ENCODE measurements at places on chromosomes 16 and 17.

DNA sequence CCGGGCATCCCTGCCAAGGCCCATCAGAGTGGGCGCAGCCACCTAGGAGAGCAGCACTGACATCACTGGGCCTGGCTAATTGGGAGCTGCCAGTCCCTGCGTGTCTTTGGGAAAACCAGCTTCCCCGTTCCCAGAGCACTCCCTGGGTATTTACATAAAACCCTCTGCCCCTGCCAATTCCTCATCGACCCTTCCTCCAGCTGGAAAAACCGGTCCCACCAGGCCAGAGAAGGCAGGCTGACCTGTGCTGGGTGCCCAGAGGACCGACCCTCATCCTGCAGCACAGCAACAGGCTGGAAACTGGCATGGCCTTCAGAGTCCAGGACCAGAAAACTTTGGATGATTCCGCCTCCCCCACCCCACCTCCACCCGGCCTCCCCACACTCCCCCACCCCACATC is 8.2 kb upstream of the FOXN1 start:
- no peaks in the 10 kb centered on the region for H3K36me3 ChIP-seq
- no peak overlapping the region for H3K4me3 ChIP-seq
- no peak for DNase-seq
- no peak overlapping the region for H3K27ac ChIP-seq
- H3K4me1 ChIP-seq = peaks cover 1% of the 10 kb centered on the region

GRCh38 chr17:29557739-29558116 is 9.1 kb downstream of the ABHD15 start:
- peaks cover 8% of the 10 kb centered on the region for H3K36me3 ChIP-seq
- DNase-seq = no peak
- no peaks in the 10 kb centered on the region for H3K27me3 ChIP-seq
- H3K4me1 ChIP-seq = peaks cover 38% of the 10 kb centered on the region
- no peak overlapping the region for H3K4me3 ChIP-seq

GRCh38 chr16:363766-364490 is 6.4 kb downstream of the MRPL28 start:
- peaks cover 9% of the 10 kb centered on the region for H3K36me3 ChIP-seq
- H3K4me1 ChIP-seq = peaks cover 3% of the 10 kb centered on the region
- DNase-seq = no peak

DNA sequence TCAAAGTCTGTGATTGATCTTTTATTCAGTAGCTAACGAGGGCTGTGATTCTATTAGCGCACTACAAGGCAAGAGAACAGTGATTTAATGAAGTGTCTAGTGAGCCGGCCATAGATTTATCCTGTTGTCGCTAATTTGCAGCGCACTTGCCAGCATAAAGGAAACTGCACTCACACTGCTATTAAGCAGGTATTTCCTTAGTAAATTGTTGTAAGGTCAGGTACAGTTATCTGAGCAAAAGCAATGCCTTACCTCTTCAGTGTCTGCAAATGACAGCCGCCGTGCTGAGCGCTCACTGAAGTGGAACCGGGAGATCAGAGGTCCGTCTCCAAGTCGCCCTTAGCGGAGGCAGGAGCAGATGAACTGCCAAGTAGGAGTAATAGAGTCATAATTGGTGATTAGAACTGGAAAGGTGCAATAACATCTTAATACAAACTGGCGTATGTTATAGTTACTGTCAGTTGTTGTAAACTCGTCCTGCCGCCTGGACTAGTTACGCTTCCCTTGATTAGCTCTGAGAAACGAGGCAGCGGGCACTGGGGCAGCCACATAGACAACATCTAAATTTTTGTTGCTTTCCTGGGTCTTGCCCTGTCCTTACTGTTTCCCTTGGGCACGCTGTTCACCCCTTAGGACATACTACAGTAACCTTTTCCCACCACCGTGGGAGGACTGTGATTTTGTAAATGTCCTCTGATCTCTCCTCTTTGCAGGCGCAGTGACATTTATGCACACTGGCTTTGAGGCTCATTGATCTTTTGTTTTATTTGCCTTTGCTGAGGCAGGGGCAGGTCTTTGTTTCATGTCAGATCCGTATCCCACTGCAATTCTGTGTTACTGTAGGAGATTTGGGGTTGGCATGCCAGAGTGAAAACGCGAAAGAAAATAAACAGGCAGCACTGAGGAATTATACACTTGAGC is 363.1 kb downstream of the WWOX start:
- no peak overlapping the region for H3K27ac ChIP-seq
- no peaks in the 10 kb centered on the region for H3K27me3 ChIP-seq
- H3K4me1 ChIP-seq = no peaks in the 10 kb centered on the region
- no peak overlapping the region for H3K4me3 ChIP-seq
- H3K36me3 ChIP-seq = peaks cover 8% of the 10 kb centered on the region

- no peaks in the 10 kb centered on the region for H3K4me1 ChIP-seq
- no peak overlapping the region for H3K27ac ChIP-seq
- DNase-seq = no peak
- H3K27me3 ChIP-seq = no peaks in the 10 kb centered on the region
- no peaks in the 10 kb centered on the region for H3K36me3 ChIP-seq
These were observed 952.6 kb upstream of the SOX9 start for GRCh38 chr17:71168053-71168741.

- H3K36me3 ChIP-seq = no peaks in the 10 kb centered on the region
- no peak for DNase-seq
- H3K27ac ChIP-seq = no peak overlapping the region
- no peaks in the 10 kb centered on the region for H3K4me1 ChIP-seq
- no peak overlapping the region for H3K4me3 ChIP-seq
These were observed 54.1 kb upstream of the MARCHF10 start for GRCh38 chr17:62862251-62862650.

GRCh38 chr17:81509972-81510784 is 2.4 kb downstream of the ACTG1 start:
- peaks cover 38% of the 10 kb centered on the region for H3K36me3 ChIP-seq
- no peak for DNase-seq
- peak overlapping the region; percentile 96 for H3K27ac ChIP-seq
- H3K27me3 ChIP-seq = no peaks in the 10 kb centered on the region

DNA sequence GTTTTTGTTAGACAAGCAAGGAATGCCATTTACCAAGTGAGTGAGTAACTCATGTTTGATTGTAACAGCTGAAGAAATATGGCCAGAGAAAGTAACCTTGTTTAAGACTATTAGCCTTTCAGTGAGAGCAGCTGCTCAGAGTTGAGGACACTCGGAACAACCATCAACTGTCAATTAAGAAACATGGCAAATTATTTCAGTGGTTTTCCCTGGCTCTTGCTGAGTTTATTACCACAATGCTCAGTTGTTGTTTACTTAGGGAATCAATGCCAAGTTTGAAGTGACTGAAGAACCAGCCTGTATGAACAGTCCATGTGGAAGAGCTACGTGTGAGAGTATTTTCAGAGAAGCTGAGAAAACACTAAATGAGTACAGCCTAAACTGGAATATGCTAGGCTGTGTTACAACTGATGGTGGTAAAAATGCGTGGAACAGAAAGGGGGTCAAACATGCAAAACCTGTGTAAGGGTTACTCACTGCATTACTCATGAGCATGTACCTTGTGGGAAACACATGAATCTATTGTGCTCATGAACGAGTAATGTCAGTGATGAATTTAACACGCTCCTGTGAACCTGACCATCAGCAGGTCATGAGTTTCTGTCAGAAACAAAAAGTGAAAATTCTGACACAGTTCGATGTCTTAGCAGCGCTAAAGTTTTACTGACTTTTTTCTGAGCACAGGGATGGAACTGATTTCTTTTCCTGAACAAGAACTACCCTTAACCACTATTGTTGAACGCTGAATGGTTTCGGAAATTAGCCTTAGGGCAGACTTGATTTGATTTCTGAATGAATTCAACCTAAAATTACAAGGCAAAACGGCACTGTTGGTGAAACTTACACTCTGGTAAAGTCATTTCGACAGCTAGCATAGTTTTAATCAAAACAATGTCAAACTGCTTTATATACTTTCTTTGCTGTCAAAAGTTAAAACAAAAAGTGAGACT is 33.5 kb downstream of the GNA13 start:
- H3K27ac ChIP-seq = peak overlapping the region; percentile 80
- H3K27me3 ChIP-seq = no peaks in the 10 kb centered on the region
- H3K4me1 ChIP-seq = peaks cover 87% of the 10 kb centered on the region
- no peak for DNase-seq
- H3K36me3 ChIP-seq = peaks cover 38% of the 10 kb centered on the region

- H3K4me3 ChIP-seq = peak overlapping the region; percentile 67
- H3K27me3 ChIP-seq = peaks cover 47% of the 10 kb centered on the region
- H3K27ac ChIP-seq = peak overlapping the region; percentile 24
- no peaks in the 10 kb centered on the region for H3K36me3 ChIP-seq
- peak; percentile 25 for DNase-seq
These were observed 2.1 kb downstream of the SSTR2 start for GRCh38 chr17:73166731-73167581.

DNA sequence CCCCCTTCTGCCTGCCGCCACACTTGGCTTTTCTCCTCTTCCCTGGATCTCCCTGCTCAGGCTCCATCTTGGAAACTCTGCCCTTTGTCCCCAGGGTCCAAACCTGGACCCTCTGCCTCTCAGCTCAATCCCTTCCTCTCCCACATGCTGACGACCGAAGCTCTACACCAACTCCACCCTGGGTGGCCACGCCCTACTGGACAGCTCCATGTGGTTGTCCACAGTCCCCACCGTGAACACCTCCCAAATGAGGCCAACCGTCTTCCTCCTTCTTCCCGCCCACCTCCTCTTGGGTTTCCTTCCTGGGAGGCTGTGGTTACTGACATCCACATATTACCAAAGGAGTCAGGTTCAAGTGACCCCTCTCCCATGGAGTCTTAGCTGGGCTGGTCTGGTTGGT is 22.6 kb upstream of the MLKL start:
- no peaks in the 10 kb centered on the region for H3K27me3 ChIP-seq
- H3K4me3 ChIP-seq = no peak overlapping the region
- no peaks in the 10 kb centered on the region for H3K4me1 ChIP-seq
- no peak for DNase-seq
- no peaks in the 10 kb centered on the region for H3K36me3 ChIP-seq

- no peaks in the 10 kb centered on the region for H3K27me3 ChIP-seq
- peaks cover 48% of the 10 kb centered on the region for H3K4me1 ChIP-seq
- H3K27ac ChIP-seq = no peak overlapping the region
- no peak for DNase-seq
These were observed 4.0 kb downstream of the AMFR start for GRCh38 chr16:56421313-56421712.

- no peak overlapping the region for H3K27ac ChIP-seq
- no peak for DNase-seq
- no peaks in the 10 kb centered on the region for H3K27me3 ChIP-seq
- no peak overlapping the region for H3K4me3 ChIP-seq
- no peaks in the 10 kb centered on the region for H3K36me3 ChIP-seq
These were observed 1143.6 kb downstream of the CDH11 start for GRCh38 chr16:63978240-63978639.

- H3K27ac ChIP-seq = no peak overlapping the region
- H3K36me3 ChIP-seq = no peaks in the 10 kb centered on the region
- H3K4me1 ChIP-seq = no peaks in the 10 kb centered on the region
- H3K4me3 ChIP-seq = no peak overlapping the region
- no peak for DNase-seq
- H3K27me3 ChIP-seq = no peaks in the 10 kb centered on the region
These were observed 2282.1 kb downstream of the TP53TG3F start for GRCh38 chr16:35741546-35741945.

- DNase-seq = no peak
- no peak overlapping the region for H3K4me3 ChIP-seq
- H3K27ac ChIP-seq = no peak overlapping the region
- no peaks in the 10 kb centered on the region for H3K4me1 ChIP-seq
- H3K36me3 ChIP-seq = no peaks in the 10 kb centered on the region
- no peaks in the 10 kb centered on the region for H3K27me3 ChIP-seq
These were observed 262.6 kb upstream of the CDH11 start for GRCh38 chr16:65384441-65384840.

DNA sequence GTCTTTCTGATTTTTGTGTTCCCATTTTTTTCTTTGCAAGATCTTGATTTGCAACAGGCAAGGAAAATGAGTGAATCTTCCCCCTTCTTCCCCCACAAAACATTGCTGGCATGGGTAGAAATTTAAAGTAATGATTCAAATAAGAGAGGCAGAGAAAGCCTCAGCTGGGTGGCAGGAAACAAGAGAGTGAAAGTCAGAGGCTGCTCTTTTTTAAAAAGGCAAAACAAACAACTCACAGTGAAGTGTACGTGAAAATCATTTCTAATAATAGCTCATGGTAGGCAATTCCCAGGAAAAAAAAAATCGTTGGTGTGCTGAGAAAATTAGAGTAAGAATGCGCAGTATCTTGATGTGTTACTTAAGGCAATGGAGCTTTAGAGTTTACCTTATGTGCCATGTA is 229.5 kb downstream of the FTO start:
- no peak overlapping the region for H3K4me3 ChIP-seq
- no peaks in the 10 kb centered on the region for H3K27me3 ChIP-seq
- H3K36me3 ChIP-seq = peaks cover 31% of the 10 kb centered on the region

DNA sequence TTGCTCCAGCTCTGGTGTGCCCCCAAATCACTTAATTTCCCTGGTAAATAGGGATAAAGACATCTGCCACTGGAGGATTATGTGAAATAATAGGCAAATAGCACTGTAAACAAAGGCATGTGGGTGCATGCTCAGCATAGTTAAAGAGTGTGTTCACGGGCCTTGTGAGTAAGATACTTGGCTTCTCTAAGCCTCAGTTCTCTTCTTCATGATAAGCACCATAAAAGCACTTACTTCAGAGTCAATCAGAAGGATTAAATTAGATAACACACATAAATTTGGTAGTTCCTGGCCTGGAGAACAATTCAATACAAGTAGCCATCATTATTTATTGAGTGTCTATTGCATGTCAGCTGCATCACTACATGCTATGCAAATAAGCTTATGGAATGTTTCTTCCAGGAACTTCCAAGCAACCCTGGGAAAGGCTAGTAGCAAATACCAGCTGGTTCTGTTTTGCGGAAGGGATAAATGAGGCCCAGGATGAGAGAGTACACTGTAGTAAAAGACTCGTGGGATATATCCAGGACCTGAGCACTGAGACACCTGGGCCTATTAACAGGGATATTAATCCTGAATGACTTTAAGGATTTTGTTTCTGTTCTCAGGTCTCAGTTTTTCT is 14.5 kb downstream of the CCL11 start:
- no peak overlapping the region for H3K27ac ChIP-seq
- peaks cover 24% of the 10 kb centered on the region for H3K27me3 ChIP-seq
- H3K4me1 ChIP-seq = no peaks in the 10 kb centered on the region
- no peak overlapping the region for H3K4me3 ChIP-seq
- no peak for DNase-seq

GRCh38 chr17:32285746-32286517 is 20.3 kb downstream of the RHBDL3 start:
- H3K27ac ChIP-seq = no peak overlapping the region
- no peak overlapping the region for H3K4me3 ChIP-seq
- peaks cover 9% of the 10 kb centered on the region for H3K27me3 ChIP-seq

- no peak overlapping the region for H3K4me3 ChIP-seq
- no peaks in the 10 kb centered on the region for H3K36me3 ChIP-seq
- H3K27ac ChIP-seq = no peak overlapping the region
- H3K4me1 ChIP-seq = no peaks in the 10 kb centered on the region
These were observed 13.2 kb downstream of the IL34 start for GRCh38 chr16:70659546-70659945.

DNA sequence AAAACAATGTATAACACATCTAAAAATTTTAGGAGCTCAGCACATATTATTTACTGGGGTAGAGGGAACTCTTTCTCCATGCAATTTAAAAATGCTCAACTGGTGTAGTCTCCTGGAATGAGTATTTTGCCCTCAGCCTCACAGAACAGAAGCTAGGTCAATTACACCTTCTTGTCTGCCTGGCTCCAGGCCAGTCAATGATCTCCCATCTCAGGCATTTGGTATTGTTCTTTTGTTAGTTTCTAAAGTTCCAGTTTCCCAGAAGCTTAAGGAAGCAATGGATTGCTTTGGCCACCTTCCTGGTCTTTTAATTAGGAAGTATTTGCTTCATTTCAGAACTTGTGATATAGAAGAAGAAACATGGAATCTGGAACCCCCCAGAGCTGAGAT is 360.3 kb upstream of the ASIC2 start:
- no peaks in the 10 kb centered on the region for H3K4me1 ChIP-seq
- DNase-seq = no peak
- H3K36me3 ChIP-seq = no peaks in the 10 kb centered on the region

All from activated naive CD8-positive, alpha-beta T cell treated with anti-CD3 and anti-CD28 coated beads, Interleukin-2, amount 50 U/mL, for 24 hours (primary cell).